GM04503 (cell line): ENCODE measurements at places on chromosomes 6 and 20.

DNA sequence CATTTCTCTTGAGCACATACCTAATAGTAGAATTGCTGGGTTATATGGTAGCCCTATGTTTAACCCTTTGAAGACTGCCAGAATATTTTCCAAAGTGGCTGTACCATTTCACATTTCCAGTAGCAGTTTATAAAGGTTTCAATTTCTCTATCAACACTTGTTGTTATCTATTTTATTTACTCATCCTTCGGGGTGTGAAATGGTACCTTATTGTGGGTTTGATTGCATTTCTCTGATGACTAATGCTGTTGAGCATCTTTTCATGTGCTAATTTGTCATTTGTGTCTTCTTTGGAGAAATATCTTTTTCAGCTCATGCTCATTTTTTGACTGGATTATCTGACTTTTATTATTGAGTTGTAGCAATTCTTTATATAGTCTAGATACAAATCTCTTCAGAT lies 5.4 kb downstream of the ENPP4 start:
- no peak for DNase-seq

DNA sequence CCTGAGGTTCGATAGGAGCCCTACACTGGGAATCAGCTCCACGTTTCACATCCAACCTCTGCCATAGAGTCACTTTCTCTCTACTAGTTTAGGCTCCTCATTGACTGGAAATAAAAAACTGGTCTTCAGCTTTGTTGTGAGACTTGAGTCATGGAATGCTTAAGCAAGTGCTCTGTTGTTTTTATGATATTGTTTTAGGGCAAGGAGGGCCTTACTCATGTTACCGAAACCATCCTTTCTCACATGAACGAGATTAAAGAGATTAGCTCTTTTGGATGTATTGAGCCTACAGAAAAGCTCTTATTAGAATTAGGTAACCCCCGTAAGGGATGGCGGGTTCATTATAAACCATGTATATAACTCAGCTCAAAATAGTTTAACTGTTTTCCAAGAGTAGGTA lies 6.9 kb upstream of the MOCS1 start:
- no peak for DNase-seq

DNA sequence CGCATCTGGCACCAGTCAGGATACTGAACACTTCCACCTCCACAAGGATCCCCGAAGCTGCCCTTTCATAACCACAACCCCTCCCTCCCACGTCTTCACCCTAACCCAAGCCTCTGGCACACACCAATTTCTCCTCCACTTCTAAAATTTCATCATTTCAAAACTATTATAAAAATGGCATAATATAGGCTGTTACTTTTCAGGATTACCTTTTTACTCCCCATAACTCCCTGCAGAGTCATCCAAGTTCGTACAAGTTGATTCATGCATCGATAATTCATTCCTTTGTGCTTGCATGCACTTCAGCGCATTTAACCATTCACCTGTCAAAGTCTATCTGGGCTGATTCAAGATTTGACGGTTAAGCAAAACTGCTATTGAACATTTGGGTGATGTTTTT lies 30.6 kb upstream of the LY86 start:
- DNase-seq: no peak

DNA sequence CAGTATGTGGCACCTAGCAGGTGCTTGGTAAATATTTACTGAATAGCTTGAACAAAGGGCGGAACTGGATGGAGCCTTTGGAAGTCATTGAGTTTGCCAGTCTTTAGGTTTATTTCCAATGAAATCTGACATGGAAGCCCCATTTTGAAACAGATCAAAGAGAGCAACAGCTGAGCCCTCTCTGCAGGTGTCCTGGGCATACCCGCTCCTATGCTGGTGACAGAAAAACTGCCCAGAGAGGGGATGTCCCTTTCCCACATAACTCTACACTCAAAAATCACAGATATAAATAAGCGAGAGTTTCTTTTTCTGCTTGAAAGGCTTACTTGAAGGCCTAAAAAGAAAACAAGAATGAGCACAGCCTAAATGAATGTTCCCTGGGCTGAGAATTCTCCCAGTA lies 53.0 kb upstream of the RALY start:
- DNase-seq: no peak

GRCh38 chr20:37288091-37288490 lies 1.4 kb upstream of the MANBAL start:
- DNase-seq: no peak
